ENCODE measurements at places on chromosomes 6 and 20.

- DNase-seq: no peak
These were observed 304.9 kb upstream of the TCF21 start for GRCh38 chr6:133583907-133584427.

GRCh38 chr6:118882314-118882905 lies 11.5 kb upstream of the ASF1A start:
- DNase-seq: no peak

GRCh38 chr6:10413262-10413849 lies 1.5 kb downstream of the TFAP2A start:
- DNase-seq: no peak

- peak; percentile 98 for DNase-seq
These were observed 216.3 kb upstream of the ECI2 start for GRCh38 chr6:4351520-4352321.

All from cardiac fibroblast (primary cell).